A172 (cell line): ENCODE measurements at places on chromosomes 3 and 15. TPM values are rescaled to one million over a fixed set of nuclear protein-coding genes. Genes with fewer than 3 reads are reported as not detected.

- DNase-seq = no peak
Measured at GRCh38 chr15:56016281-56016680, 22.9 kb upstream of the NEDD4 start.

DNA sequence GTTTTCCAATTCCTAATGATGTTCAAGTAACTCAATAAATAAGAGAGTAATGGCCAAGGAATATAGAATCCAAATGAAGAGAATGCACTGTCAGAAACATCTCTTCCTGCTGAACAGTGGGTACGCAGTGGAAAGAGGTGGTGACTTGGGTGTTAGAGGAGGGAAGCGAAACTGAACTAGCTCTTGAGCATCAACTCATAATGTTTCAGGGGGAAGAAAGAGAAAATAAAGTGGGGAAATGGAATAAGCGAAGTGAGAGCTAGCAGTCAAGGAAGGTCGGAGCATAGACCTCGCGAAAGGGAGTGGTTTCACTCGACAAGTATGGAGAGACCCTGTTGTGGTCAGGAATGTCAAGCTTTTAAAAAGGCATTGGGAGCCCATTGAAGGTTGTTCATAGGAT lies 309.5 kb downstream of the GAP43 start:
- no peak for DNase-seq

DNA sequence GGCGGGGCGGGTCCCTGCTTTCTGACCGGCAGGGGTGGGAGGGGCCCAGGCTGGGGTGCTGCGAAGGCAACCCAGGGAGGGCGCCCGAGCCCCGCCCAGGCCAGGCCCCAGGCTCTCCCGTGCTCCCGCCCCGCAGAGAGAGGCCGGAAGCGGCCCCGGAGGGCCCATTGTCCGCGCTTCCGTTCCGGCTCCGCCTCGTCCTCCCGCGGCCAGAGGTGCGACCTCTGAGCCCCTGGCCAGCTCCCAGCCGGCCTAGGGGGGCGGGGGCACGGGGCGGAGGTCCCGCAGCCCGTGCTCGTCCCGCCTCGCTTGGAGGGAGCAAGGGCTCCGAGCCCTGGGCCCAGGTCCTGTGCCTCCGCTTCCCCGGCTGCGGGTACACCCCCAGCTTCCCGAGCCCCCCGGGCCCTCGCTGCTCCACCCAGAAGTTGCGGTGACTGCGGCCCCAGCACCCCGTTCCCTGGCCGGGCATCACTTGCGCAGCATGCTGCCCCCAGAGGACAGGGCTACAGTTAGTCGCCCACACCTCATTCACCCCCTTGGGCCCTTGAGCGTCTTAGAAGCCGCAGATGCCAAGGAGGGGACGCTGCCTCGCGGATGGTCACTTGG lies 20.4 kb upstream of the PLXND1 start:
- peak; percentile 90 for DNase-seq

Gene ADGRG7
- total RNA-seq = not detected in 2 replicates

DNA sequence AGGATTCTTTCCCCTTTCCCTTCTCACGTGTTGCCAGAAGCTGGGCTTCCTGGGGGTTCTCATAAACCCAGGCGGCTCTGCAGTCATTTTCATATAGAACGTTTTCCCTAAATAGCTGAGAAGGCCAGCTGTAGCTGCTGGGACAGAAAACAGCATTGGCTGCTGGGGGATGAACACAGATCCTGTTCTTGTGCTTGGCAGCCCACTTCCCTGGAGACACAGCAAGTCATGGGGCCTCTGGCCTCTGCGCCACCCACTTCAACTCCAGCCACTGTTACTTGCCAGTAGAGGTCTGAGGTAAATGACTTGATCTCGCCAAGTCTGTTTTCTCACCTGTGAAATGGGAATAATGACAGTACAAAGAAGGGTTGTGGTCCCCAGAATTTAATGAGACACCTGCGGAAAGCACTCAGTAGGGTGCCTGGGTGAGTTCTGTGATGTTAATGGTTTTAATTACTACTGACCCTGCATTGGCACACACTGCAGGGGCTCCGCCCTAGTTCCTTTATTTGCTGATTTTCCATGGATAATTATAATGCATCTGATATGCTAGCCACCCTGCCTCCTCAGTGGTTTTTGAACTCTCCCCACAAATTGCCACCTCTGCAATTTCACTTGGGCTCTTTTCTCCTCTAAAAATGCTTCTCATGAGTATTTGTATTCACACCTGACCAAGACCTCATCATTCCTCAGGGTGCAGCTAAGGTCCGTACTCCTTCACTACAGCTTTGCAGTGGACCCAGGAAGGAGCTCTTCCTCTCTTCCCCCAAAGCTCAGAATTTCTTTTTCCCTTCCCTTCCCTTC lies 274.7 kb downstream of the RPLP1 start:
- no peak for DNase-seq

GRCh38 chr15:84816694-84817465 lies at the start of gene ALPK3:
ALPK3 (plus strand) TSS chr15:84817356; CDS start chr15:84817453, 97 bp downstream.
- no peak for DNase-seq
